ENCODE measurements at places on chromosomes 3 and 15.
A peak's percentile ranks its signal among the peaks of the same experiment; 100 is the strongest.

- DNase-seq, result no peak
Observed at GRCh38 chr15:100284191-100284590, 57.6 kb downstream of the ADAMTS17 start.

DNA sequence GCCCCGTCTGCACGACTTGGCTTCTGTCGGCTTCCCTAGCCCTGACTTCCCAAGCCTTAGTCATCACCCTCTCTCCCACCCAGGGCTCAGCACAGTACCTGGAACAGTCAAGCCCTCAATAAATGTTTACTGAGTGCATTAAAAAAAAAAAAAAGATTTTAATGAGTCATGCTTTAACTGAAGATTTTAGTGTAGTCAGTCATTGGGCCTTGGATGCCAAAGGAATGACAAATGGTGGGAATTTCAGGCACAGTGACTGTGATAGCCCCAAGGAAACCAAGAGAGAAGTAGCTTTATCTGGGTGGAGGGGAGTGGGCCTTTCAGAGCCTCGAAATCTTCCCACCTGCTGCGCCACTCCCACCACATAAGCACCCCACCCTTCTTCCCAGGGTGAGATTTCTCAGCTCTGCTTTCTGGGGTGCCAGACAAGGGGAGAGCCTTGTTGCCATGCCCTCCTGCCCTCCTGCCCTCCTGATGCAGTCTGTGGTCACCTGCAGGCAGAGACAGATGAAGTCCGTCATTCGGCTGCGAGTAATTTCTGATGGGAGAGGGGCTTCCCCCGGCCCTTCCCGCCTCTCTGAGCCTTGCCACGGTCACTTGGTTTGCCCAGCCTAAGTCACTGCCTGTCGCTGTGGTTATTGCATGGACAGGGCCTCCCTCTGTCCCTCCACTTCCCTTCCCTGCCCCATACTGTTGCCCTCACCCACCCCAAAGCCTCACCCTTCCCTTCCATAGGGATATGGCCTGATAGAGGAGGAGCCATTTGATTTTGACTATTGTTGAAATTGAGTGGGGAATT is 41.8 kb downstream of the SMAD3 start:
- peak; percentile 86 for DNase-seq

DNA sequence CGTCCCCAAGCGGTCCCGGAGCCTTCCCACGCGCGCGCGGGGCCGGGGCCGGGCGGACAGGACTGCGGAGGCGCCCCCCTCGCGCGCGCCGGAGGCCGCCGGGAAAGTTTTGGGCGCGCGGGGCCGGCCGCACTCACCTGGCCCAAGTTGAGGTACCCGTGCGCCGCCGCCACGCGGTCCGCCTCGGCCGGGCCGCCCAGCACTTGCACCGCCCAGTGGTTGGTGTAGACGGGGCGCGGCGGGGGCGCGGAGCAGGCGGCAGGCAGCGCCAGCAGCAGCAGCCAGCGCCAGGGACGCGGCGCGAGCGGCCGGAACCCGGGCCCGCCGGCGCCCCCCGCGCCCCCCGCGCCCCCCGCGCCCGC is 289 bp downstream of the PCSK6 start:
- no peak for DNase-seq

DNA sequence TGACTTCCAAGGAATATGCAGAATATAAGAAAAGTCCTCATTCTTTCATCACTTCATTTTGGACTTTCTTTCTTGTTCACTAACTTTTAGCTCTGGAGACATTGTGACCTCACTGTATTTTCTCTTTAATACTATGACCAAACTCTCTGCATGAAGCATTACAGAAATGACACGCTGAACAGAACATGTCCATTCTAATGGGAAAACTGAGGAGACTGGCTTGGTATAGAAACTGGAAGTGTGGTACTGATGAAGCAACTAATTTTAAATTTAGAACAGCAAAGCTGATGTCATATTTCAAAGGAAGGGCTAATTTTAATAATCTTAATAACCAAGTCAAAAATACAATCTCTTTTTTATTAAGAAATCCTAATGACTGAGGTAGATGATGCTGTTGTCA is 4.7 kb downstream of the DPH3 start:
- DNase-seq, result no peak

- no peak for DNase-seq
Observed at GRCh38 chr15:66986951-66987350, 78.5 kb upstream of the SMAD3 start.

DNA sequence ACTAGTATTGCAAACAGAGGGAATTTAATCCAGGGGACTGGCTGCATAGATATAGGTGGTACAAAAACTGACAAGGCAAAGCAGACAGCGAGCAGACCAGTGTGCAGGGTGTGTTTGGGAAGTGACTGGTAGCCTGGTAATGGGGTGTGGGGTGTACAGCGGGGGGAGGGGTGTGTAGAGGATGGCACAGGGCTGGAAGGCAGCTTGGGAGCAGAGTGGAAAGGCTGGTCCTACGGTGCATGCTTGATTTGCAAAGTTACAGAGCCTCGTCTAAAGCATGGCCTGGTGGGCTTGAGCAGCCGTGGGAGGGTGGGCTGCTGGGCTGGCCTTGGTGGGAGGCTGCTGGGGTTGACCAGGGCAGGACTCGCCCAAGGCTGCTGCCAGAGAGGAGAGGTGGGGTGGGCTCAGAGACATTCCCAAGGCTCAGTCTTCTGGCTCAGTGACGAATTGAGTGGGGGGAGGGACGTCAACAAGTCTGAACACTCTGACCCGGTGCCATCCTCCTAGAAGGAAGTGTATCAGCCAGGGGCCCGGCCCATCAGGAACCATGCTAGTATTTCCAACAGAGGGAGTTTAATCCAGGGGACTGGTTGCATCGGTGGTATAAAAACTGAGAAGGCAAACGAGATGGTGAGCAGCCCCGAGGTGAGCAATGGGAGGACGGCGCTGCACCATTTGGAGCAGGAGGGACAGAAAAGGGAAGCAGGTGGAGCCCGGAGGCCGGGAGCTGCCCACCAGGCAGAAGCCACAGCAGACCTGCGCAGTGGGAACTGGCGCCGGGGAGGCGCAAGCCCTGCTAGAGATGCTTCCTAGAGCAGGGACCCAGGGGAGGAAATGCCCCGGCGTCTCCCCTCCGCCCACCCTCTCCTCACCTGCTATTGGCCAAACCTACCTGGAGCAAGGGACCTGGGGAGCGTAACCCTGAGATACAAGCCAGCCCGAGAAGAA is 29.2 kb downstream of the CPN2 start:
- DNase-seq, result no peak

All from aorta (tissue), 5 donors.